ENCODE measurements at places on chromosomes 7 and 10.

DNA sequence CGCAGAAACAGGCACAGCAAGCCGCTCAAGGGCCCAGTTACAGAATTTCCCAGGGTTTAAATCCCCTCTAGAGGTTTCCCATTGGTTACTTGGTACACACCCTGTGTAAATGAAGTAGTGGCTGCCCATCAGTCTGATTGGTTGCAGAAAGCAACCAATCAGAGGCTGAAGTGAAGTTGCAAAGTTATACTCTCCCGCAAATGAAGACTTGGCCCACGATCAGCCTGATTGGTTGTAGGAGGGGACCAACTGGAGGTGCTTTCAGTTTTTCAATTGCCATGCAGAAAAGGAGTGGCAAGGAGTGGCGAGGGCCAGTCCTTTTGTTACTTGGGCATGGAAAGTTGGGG lies 909.2 kb upstream of the AUTS2 start:
- no peak for DNase-seq

DNA sequence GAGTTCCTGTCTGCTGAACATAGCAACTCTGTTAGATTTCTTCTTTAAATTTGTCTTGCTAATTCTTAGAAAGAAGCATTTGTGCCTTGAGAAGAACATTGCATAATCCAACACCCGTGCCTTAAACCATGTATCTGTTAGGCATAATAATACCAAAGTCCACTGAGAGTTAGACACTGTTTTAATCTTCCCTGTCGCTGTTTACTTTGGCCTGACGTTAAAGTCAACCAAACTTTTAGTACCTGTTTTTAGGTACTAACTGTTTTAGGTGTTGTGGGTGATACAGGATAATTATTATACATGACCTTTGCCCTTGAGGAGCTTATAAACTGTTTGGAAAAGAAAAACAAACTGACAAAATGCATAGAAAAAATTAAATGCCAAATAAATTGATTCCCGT lies 43.6 kb downstream of the KLHDC10 start:
- DNase-seq: no peak

GRCh38 chr10:76198287-76199035 lies 767.0 kb downstream of the LRMDA start:
- no peak for DNase-seq

DNA sequence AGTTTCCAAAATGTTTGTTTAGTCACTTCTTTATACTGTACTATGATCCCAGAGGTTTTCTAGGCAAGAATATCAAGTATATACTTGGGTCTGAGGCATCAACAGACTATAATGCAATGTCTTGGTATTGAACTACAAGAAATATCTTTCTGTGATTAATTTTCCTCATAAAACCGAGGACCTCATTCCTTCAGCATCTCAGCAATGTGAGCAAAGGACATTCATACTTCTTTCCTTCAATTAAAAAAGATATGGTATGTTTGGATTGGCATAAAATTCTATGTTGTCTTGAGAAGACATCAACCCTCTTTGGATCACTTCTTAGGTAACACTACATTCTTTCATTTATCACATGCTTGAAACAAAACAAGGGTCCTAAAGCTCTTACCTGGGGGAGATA lies 524.5 kb downstream of the PHTF2 start:
- DNase-seq: no peak

DNA sequence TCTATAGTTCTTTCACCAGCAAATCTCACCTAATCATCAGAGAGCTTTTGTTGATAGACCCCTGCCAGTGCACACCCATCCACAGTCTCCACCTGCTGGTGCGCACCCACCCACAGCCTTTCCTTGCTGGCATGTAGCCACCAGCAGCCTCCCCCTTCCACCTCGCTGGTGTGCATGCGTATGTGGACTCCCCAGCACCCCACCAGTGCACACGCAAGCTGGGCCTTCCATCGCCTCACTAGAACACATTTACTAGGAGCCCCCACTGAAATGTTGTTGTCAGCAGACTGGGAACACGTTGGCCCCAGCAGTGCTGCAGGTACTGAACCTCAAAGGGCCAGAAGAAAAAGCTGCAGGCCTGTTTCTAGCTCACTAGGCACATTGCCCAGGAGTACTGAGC lies 104.9 kb upstream of the ZWINT start:
- DNase-seq: no peak

GRCh38 chr10:5567477-5567876 lies 42.7 kb downstream of the CALML3 start:
- DNase-seq: no peak

DNA sequence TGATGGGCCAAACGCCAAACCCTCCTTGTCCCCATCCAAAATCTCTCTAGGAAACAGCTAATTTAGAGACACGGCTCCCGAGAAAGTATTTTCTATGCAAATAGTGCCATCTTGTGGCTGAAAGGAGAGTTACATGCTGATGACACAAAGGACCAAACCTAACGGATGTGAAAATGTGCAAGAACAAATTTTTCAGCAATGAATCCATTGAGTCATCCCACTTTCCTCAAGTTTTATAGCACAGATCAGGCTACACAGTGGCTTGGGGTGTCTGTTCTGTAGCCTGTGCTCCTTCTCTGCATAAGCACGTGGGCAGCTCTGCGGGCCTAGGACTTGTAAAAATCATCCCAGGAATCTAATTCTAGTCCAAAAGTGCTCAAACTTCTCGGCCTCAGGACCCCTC lies 154.8 kb upstream of the PRR15 start:
- no peak for DNase-seq

DNA sequence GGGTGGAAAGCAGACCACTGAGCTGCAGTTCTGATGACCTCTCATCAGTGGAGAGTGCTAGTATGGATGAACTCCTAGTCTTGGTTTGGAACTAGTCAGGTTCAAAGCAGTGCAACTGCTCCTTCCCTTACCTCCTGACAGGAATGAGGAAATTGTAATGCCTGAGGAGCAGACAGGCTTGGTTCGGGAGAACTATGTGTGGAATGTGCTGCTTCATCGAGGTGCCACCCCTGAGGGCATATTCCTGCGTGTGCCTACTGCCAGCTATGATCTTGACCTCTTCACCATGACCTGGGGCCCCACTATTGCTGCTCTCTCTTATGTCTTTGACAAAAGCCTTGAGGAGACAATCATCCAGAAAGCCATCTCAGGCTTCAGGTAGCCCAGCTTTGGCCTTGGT lies 27.4 kb upstream of the NFKB2 start:
- DNase-seq: no peak

GRCh38 chr10:3551761-3552160 lies 233.2 kb downstream of the KLF6 start:
- no peak for DNase-seq

GRCh38 chr7:47335557-47336471 lies 246.1 kb downstream of the TNS3 start:
- no peak for DNase-seq

DNA sequence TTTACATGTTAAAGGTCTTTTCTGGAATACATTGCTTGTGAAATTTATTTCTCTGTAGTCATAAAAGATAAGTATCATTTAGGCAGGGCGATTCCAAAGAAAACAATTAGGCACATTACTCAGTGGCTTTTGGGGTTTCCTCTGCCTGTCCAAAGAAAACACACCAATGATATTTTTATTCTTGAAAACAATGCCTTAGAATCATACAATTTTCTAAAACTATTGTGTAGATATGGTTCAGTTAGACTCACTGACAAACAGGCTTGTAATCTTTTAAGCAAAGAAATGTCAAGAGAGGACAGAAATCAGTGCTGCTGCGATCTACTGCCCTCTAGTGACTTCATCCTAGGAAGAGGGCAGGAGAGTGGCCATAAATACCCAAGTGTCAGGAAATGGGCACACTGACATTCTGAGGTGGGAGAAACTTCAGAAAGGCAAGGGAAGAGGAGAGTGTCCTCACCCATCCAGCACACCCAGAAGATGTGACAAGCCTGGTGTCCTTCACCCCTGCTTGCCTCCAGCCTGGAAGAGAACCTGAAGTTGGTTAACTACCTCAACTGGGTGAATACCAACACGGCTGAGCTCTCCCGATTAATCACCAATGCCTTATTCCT lies 120.5 kb downstream of the GALNT11 start:
- no peak for DNase-seq

DNA sequence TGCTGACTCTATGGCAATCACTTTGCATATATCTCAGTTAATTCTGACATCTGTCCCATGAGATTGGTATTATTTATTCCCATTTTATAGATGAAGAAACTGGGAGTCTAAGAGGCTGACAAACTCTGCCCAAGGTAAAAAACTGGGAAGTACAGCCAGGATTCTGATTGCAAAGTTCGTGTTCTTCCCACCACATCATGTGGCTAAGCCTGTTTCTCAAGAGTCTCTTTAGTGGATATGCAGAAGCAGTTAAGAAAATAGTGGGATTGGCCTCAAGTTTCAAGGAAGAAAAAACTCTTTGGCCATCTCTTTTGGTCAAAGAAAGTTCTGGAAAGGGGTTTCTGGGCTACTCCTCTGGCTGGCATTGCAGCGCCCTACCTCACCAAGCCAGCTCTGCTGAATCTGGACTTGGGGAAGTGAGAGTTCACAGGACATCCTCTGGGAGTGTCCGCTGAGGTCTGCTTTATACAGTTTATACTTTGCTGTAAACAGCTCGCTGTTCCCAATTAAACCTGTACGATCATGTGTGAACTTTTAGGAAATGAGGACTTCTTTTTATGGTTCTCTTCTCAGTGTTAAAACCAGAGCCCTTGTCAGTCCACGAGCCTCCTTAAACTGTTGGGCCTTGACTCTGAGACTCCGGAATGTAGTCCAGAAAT lies 12.2 kb upstream of the BMPR1A start:
- no peak for DNase-seq

GRCh38 chr10:86535132-86535882 lies 13.7 kb upstream of the WAPL start:
- DNase-seq: no peak

GRCh38 chr10:9091530-9092093 lies 1037.1 kb downstream of the GATA3 start:
- no peak for DNase-seq

DNA sequence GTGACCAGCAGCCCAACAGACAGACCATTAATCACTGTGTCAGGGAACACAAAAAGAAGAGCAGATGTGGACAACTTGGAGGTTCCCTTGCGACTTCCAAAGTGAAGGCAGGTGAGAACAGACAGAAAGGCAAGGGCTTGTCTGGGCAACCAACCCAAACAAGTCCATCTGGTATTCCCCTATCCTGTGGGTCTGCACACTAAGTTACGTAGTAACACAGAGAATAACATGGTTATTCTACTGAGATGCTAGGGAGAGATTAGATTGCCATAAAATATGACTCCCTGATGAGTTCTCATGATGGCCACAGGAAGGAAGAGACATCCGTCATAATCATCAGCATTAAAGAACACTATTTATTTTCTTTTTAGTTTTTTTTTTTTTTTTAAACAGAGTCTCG lies 252.2 kb downstream of the CALN1 start:
- no peak for DNase-seq

DNA sequence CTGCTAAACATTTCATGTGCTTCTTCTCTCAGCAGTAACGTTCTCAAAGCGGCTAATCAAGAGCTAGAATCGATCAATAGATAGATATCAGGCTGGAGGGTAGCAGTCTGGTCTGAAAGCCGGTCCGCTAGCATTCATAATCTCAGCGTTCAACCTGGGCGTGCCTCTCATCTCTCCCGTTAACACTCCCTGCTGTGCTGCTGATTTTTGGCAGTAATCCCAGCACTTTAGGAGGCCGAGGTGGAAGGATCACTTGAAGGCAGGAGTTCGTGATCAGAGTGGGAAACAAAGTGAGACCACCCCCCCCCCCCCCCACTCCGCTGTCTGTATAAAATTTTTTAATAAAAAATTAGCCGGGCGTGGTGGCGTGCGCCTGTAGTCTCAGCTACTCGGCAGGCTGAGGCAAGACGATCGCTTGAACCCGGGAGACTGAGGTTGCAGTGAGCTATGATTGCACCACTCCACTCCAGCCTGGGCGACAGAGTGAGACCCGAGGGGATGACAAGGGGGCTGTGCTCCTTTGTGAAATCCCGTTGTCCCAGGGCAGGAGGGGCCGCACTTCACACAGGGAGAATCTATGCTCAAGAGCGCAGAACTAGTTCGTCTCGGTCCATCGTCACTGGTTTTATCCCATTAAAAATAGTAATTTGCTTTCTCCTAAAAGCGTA lies 624 bp upstream of the CEP55 start:
- no peak for DNase-seq

GRCh38 chr7:106737202-106737562 lies 76.2 kb upstream of the CCDC71L start:
- DNase-seq: no peak

DNA sequence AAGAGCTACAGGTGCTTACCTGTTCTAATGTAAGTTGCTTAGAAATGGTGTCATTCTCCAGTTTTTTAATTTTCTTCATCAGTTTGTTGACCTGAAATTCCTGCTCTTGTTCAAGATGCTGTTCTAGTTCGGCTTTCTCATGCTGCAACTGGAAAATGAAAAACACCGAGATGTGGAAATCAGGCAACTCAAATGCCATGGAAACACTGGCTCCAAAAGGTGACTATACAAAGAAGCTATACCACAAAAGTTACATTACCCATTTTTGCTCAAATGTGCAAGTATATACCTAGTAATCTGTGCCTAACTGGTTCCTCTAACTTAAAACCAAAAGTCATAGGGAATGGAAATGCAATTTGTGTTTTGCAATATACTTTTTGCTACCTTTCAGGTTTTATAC lies 73.8 kb downstream of the CCDC6 start:
- DNase-seq: no peak

- DNase-seq: no peak
Observed at GRCh38 chr7:15567652-15568051, 5.8 kb upstream of the AGMO start.

DNA sequence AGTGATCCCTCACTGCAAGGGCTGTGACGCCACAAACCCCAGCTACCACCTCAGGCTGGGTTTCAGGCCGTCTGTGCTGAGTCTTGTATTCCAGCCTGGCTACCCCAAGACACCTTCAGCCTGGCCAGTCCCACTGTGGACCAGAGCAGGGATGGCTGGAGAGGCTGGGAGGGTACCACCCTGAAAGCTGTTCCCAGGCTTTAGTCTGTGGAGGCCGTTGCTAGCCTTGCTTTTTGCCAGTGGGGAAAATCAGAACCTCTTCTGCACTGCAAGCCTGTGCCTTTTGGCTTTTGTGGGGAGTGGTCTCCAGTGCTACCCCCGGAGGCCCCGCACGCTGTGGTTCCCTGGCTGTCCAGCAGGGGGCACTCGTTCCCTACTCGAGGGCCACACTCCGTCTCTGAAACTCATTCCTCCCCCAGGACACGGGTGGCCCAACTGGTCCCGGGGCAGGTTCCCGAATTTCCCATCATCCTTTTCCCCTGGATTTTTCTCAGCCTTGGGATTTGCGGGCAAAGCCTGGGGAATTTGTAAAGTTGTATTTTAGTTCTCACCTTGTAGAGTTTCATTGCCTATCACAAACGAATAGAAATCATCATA lies 128.4 kb upstream of the BTBD16 start:
- peak; percentile 5 for DNase-seq

DNA sequence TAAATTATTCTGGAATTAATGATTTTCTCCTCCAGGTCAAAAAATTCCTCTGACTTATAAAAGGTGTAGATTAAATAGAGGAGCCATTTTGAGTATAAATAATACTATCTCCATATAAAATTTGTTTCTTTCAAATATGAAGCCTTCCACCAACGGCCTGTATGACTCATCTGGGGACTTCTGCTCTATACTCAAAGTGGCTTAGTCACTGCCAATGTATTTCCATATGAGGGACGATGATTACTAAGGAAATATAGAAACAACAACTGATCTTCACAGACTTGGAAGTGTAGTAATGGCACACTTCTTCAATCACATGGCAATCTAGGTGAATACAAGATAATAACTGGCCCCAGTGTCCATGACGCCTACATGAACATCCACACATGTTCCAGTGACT lies 335.6 kb upstream of the HGF start:
- no peak for DNase-seq

- DNase-seq: no peak
Observed at GRCh38 chr10:17231788-17232187, 3.7 kb downstream of the VIM start.

Data from activated CD8-positive, alpha-beta memory T cell treated with anti-CD3 and anti-CD28 coated beads for 1 hour (primary cell).